Activated CD4-positive, alpha-beta T cell treated with anti-CD3 and anti-CD28 coated beads, Interleukin-2, amount 50 U/mL, for 16 hours (primary cell): ENCODE measurements at places on chromosomes 11 and 22.
A peak's percentile ranks its signal among the peaks of the same experiment; 100 is the strongest.

- DNase-seq: peak; percentile 40
Observed at GRCh38 chr22:22745225-22746060, 101.0 kb downstream of the GGTLC2 start.

DNA sequence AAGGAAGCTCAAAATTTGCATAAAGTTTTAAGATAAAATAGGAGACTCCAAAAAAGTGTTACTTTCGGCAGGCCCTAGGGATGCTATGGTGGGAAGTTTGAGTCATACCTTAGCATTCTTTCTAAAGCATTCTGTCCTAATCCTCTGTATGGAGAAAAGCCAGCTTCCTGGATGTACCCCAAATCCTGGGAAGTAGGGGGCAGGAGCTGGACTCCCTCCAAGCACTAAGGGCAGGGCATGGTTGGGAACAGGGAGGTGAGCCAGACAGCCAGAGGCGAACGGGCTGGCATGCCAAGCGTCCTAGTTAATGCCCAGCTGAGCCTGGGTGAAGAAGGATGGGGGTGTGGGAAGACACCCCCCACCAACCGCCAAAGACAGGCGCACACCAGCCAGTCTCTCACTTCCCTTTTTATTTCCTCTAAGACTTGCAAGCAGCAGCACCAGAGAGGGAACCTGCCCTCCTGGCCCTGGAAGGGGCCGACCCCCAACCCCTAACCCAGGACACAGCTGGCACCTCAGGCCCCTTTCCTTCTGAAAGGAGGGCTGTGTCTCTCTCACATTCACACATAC, 23.9 kb downstream of the RTN4RL2 start:
- DNase-seq: no peak

DNA sequence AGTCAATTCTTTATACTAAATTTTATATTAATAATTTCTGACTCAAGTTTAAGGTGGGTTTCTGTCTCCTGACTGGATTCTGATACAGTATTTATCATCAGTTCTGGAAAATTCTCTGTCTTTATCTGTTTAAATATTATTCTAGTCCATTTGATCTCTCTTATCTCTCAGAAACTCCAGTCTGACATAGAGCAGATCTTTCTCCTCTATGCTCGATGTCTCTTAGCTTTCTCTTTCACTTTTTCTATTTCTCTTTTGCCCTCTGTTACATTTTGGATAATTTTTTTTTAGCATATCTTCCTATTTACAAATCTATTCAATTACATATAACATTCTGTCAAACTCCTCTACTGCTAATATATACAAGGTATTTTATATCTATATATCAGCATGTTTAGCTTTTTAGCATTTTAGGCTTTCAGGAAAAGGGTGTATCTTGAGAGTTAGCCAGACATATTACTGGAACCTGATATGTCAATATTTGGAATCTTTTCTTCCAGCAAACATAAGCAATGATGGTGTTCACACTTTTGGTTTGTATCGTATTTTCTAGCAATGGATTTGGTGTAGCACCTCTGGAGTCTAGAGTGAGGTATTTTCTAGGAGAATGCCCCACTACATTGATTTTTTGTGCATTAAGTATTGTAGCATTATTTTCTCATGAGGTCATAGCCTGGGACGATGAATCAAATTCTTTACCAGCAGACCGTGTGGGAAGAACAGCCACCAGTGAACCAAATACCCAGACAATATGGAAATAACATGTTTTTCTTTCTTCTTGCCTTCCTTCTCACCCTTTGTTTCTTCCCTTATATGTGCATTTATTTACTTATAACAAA, 4.1 kb upstream of the NNMT start:
- no peak for DNase-seq

DNA sequence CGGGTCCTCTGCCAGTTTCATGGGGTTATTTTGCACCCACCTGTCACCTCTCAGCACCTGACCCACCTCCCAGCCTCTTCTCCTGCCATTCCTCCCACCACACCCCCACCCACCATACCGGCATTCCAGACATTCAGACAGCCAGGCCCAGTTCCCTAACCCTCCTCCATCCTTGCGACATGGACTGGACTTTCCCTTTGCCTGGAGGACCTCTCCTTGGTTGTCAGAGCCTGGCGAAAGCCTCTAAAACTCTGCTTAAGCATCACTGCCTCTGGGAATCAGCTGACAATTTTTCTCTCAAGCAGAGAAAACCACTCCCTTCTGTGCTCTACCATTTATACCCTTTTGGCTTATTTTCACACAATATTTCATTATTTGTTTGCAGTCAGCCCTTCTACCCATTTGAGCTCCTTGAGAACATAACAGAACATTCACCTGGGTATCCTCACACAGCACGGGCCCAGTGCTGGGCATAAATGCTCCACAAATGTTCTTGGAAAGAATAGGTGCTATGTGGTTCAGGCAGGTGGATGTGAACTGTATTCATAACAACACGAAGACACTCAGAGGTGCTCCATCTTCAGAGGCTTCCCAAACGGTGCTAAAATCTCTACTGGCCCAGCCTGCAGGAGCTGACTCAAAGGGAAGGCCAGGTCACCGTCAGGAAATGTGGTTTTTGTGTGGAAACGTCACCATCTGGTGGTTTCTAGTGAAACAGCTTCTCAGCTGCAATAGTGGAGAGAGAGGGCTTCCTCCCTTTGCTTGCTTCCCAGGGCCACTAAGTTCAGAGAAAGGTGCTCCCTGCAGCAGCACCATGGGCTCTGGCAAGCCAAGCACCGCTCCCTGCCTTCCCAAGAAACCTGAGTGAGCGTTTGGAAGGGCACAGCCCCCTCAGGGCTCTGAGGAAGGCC, 10.4 kb downstream of the SPATA19 start:
- DNase-seq: peak; percentile 80

DNA sequence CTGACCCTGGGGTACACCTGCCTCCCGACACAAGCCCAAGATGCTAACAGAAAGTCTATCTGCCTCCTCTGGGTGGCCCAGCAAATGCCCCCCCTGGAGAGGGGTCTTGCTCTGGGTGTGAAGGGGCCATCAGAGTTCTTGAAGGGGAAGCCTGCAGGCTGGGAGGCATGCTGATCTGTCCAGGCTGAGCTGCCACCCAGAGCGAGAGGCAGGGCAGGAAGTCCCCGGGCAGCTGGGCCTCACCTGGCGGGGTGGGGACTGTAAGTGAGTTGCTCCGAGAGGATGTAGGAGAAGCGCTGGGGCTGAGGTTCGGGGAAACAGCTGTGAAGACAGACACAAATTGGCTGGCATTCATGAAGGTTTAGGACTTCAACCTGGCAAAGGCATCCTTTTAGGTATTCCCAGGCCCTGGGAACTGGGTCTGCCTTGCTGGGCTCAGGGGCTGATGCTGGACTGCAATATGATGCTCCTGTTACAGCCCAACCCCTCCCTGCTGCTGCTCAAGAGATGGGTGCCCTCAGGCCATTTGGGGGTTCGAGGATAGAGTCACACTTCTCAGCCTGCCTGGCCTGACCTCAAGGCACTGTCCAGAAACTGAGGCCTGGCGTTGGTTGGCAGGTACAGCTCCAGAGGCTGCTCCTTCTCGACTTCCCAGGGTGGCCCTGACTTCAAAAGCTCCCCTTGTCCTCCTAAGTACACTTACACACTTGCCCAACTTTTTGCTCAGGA, 60.2 kb upstream of the LYVE1 start:
- no peak for DNase-seq

DNA sequence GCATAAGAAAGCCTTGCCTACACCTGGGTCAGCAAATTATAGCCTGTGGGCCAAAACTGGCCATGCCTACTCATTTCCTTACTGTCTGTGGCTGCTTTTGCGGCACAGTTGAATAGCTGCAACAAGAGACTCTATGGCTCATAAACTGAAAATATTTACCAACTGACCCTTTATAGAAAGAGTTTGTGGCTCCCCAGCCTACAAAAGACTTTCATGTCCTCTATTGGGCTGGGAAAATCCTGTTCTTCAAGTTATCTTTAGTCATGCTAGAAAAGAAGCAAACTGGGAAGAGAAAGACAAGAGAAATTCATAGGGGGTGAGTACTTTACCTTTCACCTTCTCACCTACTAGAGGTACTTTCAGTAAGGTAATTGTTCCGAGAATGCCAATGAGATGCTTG, 175.1 kb downstream of the SWAP70 start:
- no peak for DNase-seq

- no peak for DNase-seq
Observed at GRCh38 chr22:37681001-37681424, 5.1 kb upstream of the NOL12 start.

DNA sequence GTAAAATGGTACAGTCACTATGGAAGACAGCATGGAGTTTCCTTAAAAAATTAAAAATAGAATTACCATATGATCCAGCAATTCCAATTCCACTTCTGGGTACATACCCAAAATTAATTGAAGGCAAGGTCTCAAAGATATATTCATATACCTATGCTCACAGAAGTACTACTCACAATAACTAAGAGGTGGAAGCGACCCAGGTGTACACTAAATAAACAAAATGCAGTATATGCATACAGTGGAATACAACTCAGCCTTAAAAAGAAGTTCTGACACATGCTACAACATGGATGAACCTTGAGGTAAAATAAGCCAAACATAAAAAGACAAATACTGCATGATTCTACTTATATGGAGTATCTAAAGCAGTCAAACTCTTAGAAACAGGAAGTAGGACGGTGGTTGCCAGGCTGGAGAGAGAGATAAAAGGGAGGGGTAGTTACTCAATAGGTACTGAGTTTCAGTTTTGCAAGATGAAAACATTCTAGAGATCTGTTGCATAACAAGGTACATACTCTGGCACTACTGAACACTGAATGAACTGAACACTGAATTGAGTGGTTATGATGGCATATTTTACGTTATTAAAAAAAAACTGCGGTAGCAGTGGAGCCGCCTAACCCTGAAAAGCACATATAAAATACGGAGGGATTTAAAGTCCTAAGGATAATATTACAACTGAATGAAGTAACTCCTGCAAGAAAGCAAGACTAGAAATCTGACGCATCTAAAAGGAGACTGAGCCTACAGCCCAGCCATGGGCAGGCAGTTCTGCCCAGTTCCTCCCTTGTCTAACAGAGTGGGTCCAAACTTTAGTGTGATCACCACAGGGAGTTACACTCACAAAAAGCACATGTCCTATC, 12.8 kb downstream of the DGCR2 start:
- peak; percentile 78 for DNase-seq

DNA sequence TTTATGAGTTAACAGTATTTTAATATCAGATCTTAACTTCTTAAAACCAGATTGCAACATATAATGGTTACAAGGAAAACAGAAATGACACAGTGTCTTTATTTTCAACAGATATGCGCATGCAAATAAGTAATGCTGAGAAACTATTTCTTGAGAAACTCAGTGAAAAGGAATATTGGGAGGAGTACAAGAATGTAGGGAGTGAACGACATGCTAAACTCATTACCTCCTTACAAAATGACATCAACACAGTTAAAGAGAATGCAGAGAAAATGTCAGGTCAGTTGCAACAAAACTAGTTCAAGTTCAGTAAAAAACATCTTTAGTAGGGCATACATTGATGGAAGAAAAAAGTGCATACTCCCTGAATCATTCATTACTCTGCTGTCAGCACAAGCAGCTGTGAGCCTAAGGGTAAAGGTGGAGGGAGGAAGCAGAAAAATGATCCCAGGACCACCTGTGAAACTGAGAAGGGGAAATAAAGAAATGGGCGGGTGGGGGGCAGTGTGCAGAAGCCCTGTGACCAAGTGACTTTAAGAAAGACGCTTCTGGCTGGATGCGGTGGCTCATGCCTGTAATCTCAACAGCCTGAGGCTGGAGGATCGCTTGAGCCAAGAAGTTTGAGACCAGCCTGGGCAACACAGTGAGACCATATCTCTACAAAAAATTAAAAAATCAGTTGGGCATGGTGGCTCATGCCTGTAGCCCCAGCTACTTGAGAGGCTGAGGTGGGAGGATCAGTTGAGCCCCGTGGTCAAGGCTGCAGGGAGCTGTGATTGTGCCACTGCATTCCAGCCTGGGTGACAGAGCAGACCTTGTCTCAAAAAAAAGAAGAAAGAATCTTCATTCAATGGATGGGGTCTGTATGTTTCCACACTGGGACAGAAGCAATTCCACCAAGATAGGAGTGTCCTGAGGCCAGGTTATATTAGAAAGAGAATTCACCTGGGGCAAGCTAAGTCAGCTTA, 31.2 kb downstream of the CCDC83 start:
- DNase-seq: no peak

GRCh38 chr11:2102883-2103213, 36.3 kb downstream of the IGF2 start:
- no peak for DNase-seq

- no peak for DNase-seq
Observed at GRCh38 chr11:57476047-57476756, 15.9 kb downstream of the RTN4RL2 start.

DNA sequence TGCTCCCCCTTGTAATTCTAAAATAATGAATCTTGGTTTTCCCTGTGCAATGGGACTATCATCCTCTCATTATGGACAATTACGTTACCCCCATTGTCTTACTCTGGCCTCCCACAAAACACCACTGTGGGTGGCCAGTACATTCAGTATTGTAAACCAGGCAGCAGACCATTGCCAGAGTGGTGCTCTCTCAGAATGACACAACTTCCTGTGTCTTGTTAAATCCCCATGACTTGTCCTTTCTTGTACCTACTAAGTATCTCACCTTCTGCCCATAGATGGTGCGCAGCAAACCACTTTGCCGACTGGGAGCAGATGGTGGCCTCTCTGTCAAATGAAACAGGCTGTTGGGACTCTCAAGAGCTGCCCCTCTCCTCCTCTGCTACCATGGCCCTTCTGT, 287.1 kb upstream of the RAG2 start:
- no peak for DNase-seq

DNA sequence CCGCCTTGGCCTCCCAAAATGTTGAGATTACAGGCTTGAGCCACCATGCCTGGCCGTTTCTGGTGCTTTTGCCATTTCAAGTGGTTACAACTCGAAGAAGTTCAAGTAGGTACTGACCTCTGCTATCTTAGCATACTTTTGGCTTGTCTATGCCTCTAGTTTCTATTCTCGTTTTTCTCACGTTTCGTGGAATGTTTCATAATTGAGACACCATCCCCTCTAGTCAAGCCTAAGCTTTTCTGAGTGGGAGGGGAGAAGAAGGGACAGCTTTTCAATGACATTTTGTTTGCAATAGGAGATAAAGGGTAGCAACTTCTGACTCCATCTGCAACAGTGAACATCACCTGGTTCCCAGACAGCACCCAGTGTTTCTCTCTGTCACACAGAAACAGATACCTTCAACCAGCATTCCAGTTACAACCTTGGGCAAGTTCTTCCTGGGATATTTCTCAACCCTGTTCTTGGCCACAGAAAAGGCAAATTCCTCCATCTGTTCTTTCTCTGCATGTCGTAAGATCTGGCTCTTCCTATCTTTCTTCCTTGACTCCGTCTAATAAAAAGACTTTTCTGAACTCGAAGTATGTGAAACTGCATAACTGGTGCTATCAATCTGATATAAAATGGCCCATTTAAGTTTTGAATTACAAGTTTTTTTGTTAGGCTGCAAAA, 25.5 kb downstream of the DDI1 start:
- DNase-seq: no peak

GRCh38 chr11:94862926-94863880, 95.0 kb downstream of the AMOTL1 start:
- peak; percentile 28 for DNase-seq

- no peak for DNase-seq
Observed at GRCh38 chr11:35529971-35530495, 4.6 kb upstream of the PAMR1 start.

- DNase-seq: no peak
Observed at GRCh38 chr22:19201869-19202798, 23.6 kb upstream of the SLC25A1 start.

- DNase-seq: no peak
Observed at GRCh38 chr22:45420011-45420410, 6.5 kb downstream of the RIBC2 start.
